ENCODE measurements at places on chromosomes 11 and 22.
A peak's percentile ranks its signal among the peaks of the same experiment; 100 is the strongest.

- DNase-seq: peak; percentile 57
Observed at GRCh38 chr11:70503468-70504221, 105.3 kb downstream of the CTTN start.

DNA sequence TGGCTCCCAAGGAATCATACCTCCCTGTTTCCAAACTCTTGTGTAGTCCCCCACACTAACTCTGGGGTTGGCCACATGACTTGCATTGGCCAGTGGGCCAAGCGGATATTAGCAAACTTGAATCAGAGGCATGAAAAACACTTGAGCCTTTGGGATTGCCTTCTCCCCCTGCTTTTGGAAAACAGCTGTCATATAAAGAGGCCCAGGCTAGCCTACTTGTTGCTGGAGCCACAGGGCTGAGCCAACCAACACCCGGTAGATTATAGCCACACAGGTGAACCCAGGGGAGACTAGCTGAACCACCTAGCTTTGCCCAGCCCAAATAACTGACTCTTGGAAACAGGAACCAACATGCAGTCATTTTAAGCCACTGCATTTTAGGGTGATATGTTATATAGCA is 354.8 kb downstream of the TENM4 start:
- DNase-seq: no peak

GRCh38 chr22:35305525-35306070 is 5.9 kb downstream of the TOM1 start:
- DNase-seq: no peak

- DNase-seq: no peak
Observed at GRCh38 chr11:76630600-76631281, 39.8 kb downstream of the LRRC32 start.

DNA sequence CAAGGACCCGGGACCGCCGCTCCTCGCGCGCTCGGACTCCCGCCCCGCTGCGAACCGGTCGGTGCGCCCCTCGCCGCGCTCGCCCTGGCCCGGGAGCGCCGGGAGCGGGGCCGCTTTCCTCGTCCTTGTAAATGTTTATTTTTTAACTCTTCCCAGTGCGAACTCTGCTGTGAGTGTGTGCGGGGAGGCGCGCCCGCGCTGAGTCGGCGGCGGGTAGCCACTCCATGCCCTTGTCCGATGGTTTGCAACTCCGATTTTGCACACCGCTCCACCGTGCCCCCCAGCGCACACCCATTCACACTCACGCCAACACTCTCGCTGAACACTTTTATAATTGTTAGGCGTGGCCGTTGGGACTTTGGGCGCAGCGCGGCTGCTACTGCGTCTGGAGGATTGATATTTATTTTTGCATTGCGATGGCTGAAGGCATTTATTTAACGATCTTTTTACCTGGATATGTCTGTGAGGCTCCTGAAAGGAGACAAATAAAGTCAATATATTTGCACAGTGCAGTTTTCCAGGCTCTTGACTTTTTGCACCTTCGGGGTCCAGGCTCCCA is 1.0 kb downstream of the C11orf96 start:
- DNase-seq: no peak

DNA sequence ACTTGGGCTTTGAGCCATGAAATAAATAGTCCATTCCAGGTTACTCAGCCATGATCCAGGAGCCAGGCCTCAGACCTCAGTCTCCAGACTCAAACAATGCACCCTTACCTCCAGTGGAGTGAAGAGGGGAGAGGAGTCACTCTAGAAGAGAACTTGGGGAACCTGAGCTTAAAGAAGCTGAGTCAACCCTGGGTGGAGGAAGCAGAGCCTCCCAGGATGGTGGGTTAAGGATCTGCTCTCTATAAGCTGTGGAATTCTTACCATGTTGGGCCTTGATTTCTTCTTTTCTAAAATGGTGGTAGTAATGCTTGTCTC is 113.2 kb downstream of the NECTIN1 start:
- no peak for DNase-seq

GRCh38 chr11:110061296-110061695 is 31.9 kb upstream of the ZC3H12C start:
- no peak for DNase-seq

DNA sequence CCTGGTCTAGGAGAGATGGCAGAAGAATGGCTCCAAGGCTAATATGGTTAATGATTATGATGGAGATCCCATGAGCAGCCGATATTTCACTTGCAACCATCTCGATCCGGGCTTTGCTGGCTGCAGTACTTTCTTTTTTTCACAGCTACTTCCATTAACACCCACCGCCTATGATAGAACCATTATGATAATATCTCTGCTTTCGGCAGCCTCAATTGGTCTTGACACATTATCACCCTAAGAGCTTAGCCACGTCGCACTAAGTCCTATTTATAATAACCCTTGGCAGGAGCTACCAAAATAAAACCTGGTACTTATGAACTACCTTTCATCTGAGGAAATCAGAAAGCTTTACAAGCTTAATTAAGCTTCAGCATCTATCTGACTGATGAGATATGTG is 7.6 kb upstream of the FJX1 start:
- no peak for DNase-seq

DNA sequence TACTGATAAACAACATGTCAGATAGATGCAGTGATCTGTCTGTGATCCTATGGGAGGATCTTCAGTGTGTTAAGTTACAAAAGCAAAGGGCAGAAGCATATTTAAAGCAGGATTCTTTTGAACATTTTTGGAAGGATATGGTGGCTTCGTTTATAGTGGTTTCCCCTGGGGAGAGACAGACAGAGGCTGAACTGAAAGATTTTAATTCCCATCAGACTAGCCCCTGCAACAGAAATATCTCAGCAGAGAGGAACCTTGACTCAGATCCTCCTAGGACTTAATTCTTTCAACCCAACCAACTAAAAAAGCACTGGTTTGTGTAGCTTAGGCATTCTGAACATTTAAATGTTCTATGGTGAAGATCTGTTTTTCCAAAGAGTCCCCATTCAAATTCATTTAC is 5.7 kb downstream of the CLTCL1 start:
- no peak for DNase-seq
